Dermis microvascular lymphatic vessel endothelial cell (primary cell): ENCODE measurements at places on chromosomes 2 and 18.

DNA sequence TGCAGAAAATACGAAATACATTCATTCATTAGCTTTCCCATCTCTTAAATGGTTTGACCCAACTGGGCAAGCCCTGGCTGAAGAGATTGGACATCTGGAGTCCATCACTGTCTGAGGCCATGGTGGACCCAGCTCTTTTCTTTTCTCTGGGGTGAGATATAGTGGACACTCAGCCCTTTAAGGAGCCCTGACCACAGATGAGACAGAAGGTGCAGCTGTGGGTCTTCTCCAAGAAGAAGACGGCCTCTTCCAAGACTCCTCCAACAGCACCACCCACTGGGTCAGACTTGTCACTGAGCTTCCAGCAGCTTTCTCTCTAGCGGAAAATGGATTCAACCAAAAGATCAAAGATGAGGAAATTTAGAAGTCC is 27.2 kb downstream of the TWIST2 start:
- DNase-seq, result no peak

DNA sequence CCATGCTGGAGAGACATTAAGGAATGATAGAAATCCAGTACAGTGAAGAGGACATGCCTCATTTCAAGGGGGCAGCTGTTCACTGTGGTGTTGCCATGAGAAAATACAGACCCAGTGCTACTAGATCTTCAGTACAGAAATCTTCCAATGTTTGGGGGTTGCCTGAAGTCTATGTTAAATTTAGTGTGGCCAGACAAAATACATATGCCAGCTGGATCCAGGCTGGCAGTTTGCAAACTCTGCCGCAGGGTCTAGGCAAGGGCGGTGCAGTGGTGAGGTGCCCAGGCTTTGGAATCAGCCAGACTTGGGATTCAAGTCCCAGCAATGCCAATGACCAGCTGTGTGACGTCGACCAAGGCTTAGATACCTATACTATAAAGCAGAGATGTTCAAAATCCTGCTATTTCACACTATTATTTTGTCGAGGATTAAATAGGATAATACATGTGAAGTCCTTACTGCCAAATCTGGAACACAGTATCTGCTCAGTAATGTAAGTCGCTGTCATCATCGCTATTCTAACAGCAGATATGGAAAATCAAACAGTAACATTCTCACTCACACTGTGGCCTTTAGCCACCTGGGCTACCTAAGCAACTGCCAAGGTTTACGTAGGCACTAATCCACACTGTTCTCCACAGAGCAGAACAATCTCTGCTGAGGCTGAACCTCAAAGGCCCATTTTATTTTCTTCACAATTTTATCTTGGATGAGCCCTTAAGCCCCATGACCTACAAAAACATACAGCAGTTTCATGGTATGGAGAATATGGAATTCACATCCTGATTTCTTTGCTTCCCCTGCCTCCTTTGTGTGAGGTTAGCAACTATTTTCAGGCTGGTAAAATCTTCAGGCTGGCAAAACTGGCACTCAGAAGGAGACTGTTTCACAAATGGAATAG is 5.9 kb upstream of the TMSB10 start:
- DNase-seq, result no peak

DNA sequence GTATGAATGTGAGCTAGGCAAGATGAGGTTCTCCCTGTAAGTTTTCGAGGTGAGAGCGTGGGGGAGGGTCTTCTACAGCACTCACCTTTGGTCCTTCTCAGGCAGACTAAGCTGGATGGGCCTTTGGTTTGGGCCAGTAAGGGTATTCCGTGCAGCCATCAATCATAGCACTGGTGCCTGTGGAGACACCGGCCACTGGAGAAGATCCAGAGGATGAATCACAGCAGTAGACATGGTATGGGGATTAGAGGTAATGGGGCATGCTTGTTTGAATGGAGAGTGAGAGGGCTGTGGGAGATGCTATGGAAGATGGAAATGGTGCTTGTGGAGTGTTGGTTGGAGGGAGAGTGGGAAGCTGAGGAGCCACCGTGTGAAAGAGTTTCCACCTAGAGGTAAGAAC is 16.1 kb downstream of the MAPRE3 start:
- no peak for DNase-seq

DNA sequence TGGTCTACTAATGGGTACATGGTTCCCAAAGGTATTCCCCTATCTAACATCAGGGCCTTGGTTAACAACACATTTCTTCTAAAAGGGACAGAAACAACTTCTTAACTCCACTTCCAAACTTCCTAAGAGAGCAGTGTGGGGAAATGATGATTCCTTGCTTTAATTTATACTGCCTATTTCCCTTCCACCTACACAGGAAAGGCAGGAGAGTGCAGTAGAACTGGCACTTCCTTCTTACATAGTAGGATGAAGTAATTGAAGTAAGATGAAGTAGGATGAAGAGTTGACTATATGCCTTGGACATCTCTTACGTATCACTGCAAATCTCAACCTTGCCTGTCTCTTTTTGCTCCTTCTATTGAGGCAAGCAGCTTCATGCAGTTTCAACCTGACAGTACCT is 54.7 kb downstream of the CD28 start:
- DNase-seq, result no peak

DNA sequence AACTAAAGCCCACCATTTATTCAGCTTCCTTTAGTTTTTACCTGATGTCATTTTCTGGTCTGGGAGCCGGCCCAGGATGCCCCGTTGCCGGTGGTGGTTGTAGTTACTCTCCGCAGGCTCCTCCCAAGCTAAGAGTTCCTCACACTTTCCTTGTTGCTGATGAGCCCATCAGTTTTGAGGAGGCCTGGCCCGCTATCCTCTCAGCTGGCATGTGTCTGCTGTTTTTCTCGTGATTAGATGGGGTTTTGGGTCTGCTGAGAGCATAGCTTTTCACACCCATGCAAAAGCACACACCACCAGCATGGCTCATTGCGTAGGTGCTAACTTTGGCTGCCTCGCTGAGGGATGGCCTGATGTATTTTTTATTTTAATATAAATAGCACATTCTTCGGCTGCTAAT is 72.1 kb downstream of the PSMG2 start:
- DNase-seq, result no peak

DNA sequence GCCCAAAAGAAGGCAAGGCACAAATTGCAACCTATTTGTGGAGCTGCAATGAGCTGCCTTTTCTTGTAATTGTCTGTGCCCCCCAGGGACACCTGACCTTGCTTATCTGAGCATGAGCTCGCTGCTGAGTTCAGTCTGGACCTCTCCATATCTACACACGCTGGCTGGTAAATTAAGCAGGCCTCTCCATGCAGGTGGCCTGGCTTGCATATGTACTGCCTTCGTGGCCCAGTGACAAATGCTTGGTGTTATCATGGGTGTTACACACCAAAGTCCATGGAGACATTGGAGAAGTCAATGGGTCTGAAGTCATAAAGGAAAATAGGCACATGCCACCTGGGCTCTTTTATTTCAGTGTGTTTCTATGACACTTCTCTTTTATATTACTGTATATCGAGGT is 121.2 kb downstream of the IRS1 start:
- DNase-seq, result no peak

- DNase-seq, result no peak
Measured at GRCh38 chr2:150675807-150676206, 188.3 kb upstream of the RND3 start.
